ENCODE measurements at places on chromosomes 7 and 10.

GRCh38 chr7:106717955-106718871 is 57.3 kb upstream of the CCDC71L start:
- peak; percentile 75 for DNase-seq

- DNase-seq = no peak
Measured at GRCh38 chr10:96693431-96693830, 26.9 kb downstream of the PIK3AP1 start.

GRCh38 chr7:72152161-72153131 is 259.7 kb downstream of the CALN1 start:
- DNase-seq = no peak

DNA sequence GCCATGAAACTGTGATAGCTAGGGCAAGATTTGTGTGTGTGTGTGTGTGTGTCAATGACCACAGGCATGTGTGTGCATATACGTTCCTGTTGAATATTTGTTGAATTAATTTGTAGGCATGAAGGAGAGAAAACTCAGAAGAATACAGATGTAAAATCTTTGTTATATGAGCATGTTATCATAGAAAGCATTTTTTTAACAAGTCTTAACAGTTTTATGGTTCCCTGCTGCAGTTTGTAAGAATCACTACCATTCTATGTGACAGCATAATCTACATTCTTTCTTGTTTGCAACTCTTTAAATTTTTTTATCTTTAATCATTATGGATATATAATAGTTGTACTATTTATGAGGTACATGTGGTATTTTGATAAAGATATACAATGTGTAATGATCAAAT is 130.3 kb downstream of the CD36 start:
- DNase-seq = no peak

DNA sequence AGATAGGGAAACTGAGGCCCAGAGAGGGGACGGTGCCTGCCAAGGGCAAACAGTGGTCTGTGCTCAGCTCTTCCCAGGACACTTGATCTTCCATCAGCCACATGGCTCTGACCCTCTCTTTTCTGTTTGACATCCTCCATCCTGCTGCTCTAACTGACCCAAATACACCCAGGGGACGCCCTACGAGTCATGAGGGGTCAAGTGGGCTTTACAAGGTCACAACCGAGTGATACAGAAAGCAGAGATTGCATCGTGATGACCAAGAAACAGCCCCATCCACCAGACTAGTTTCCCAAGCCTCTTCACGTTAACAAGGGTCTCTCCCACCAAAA is 131.2 kb upstream of the UNC5B start:
- no peak for DNase-seq

DNA sequence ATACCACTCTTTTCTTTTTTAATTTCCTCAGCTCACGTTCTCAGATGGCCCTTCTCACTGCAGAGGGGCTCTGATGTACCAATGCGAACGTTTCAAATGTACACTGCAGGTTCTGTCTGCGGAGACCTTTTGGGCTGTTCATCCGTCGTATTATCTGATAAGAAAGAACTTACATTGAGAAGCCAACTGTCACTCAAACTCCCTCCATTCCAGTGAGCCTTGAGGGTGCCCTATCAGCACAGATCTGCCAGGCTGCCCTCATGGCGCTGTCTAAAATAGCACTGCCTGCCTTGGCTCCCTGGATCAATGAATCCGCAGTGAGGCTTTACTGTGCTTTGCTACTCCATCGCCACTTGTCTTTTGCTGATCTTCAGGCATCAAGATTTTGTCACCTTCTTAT is 61.8 kb downstream of the ARL5B start:
- DNase-seq = no peak

- DNase-seq = no peak
Measured at GRCh38 chr7:45495618-45496017, 78.5 kb upstream of the ADCY1 start.

DNA sequence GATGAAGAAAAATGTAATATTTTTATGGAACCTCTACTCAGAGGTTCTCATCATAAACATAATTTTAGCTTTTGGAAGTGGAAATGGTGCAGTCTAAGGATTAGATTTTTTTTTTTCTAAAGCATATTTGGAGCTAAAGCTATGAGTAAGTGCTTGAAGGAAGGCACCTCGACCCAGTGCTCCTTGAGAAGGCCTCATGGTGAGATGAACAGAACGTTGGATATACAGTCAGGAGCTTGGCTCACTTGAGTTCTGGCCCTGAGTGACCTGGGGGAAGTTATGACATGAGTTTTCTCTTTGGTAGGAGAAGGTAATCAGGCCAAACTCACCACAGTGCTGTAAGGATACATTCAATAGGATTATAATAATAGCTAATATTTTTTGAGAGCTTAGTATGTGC is 163.3 kb downstream of the JCAD start:
- no peak for DNase-seq

- DNase-seq = no peak
Measured at GRCh38 chr10:109891105-109891504, 32.2 kb downstream of the XPNPEP1 start.

DNA sequence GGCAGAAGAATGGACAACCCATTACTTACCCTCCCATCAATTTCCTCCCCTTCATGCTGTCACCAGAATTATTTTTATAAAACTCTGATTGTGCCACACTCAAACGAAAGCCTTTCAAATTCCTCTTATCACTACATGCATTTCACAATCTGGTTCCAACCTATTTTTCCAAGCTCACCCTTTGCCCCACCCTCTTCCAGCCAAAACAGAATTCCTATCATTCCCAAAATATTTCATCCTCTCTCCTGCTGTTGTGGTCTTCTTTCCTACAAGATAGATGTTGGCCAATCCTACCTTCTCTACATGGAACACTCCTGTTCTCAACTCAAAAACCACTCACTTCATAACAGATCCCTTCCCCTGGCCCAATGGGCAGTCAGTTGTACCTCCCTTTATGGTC is 111.5 kb downstream of the ELAPOR2 start:
- DNase-seq = no peak

GRCh38 chr7:132783824-132784223 is 207.6 kb upstream of the PLXNA4 start:
- no peak for DNase-seq

DNA sequence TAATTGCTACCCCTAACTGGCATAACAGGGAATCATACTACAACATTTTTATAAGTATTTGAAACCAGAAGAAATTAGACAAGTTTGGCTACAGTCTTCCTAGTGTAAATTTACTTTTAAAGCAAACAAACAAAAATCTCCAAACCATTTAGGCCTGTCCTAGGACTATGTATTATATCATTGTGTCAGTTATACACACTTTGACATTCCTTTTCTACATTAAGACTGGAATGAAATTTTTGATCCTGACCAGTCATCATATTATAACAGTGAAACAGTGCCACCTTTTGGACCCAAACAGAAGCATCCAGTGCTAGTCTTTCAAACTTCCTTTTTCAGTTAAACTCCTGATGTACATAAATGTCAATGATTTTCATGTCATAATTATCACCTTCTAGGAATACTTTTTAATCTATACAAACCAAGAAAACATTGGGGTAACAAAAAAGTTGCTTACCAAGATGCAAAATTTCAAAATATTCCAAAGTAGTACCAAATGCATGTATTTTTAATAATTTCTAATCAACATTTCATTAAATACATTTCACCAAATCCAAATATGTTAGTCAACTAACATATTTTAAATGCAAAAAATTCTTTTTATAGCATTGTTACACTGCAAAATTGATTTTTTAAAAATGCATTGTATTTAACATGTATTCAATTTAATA is 75.7 kb downstream of the IMMP2L start:
- no peak for DNase-seq

DNA sequence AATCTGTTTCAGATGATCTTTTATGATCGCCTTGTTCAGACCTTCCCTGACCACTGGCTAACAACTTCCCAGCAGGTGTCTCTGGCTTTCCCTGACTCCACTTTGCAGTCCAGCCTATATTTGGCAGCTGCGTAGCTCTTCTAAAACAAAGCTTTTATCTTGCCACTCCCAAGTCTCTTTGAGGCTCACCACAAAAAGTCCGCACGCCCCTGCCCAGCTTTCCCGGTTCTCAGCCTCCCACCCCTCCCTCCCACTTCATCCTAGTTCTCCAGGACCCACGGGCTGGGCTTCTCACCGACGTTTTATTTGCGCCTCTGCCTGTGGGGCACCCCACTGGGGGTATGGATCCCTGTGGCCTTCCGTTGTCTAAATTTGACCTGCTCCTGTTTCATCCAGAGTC is 58.9 kb upstream of the USP6NL start:
- DNase-seq = no peak

- DNase-seq = no peak
Measured at GRCh38 chr7:91462316-91462715, 198.1 kb downstream of the FZD1 start.

DNA sequence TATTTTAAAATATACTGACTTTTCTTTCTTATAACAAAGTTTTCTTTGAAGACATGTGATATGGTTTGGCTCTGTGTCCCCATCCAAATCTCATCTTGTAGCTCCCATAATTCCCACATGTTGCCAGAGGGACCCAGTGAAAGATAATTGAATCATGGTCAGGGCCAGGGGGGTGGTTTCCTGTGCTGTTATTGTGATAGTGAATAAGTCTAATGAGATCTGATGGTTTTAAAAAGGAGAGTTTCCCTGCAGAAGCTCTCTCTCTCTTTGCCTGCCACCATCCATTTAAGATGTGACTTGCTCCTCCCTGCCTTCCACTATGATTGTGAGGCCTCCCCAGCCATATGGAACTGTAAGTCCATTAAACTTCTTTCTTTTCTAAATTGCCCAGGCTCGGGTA is 768.1 kb downstream of the NRG3 start:
- DNase-seq = no peak

- peak; percentile 35 for DNase-seq
Measured at GRCh38 chr7:73703757-73704639, 15.5 kb downstream of the STX1A start.

- DNase-seq = no peak
Measured at GRCh38 chr10:68878496-68878895, 22.6 kb upstream of the DDX50 start.

- DNase-seq = no peak
Measured at GRCh38 chr10:44824607-44825006, 86.5 kb upstream of the TMEM72 start.

DNA sequence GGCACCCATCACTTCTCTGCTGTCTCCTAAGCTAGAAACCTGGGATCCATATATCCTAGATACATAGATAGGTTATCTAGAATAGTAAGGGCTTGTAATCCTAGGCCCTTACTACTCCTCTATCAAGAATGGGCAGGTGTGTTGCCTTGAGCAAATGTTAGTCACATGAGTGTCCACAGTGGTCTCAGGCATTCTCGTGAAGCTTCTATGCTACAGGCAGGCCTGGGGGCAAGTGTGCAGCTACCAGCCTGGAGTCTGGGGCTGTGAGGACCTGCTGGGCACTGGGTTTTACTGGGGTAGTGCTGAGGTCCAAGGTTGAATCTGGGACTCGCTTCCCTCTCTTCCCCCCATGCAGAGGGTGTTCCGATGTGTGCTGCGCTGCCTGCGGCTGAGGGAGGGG is 91.4 kb downstream of the ABCC2 start:
- DNase-seq = no peak

GRCh38 chr7:158829021-158829341 is 328 bp downstream of the ESYT2 start:
- DNase-seq = peak; percentile 60

GRCh38 chr10:96991313-96991841 is 159.3 kb downstream of the LCOR start:
- no peak for DNase-seq

GRCh38 chr7:6238309-6238925 is 34.0 kb downstream of the CYTH3 start:
- no peak for DNase-seq

DNA sequence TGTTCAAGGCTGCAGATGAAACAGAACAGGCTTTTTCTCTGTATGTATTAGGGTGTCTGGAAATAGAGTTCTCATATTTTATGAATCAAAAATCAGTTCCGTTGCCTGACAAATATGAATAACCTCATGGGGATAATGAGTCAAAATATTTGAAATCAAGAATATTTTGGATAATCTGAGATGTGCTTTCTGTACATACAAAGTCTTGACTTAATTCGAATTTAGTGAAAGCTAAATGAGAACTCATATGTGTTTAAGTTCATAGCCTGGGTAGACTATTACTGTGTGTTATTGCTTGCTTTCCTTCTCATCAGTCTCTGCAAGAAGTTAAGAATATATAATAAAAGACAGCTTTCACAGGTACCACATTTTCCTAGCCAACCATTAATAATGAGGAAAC is 689.0 kb downstream of the REEP3 start:
- DNase-seq = no peak

- no peak for DNase-seq
Measured at GRCh38 chr10:13883636-13884444, 297.1 kb downstream of the PRPF18 start.

DNA sequence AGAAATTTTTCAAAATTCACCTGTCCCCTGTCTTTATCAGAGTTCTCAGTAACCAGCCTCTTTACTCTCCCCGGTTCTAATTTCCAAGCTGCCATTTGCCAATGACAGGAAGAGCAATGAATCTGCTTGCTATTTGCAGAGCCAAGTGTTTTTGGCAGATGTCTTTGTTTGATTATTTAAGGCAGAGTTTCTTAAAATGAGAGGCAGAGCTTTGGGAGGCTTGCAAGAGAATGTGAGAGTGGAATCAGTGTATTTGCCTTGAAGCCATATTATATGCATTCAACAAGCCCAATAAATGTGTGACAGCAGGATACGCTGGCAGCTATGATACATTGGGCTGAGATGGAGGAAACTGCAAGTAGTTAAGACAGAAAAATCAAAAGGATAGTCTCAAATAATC is 196.5 kb downstream of the PHF14 start:
- no peak for DNase-seq

- DNase-seq = no peak
Measured at GRCh38 chr7:28191751-28192150, 11.2 kb upstream of the JAZF1 start.

- DNase-seq = no peak
Measured at GRCh38 chr10:36475746-36476145, 649.7 kb upstream of the ANKRD30A start.

DNA sequence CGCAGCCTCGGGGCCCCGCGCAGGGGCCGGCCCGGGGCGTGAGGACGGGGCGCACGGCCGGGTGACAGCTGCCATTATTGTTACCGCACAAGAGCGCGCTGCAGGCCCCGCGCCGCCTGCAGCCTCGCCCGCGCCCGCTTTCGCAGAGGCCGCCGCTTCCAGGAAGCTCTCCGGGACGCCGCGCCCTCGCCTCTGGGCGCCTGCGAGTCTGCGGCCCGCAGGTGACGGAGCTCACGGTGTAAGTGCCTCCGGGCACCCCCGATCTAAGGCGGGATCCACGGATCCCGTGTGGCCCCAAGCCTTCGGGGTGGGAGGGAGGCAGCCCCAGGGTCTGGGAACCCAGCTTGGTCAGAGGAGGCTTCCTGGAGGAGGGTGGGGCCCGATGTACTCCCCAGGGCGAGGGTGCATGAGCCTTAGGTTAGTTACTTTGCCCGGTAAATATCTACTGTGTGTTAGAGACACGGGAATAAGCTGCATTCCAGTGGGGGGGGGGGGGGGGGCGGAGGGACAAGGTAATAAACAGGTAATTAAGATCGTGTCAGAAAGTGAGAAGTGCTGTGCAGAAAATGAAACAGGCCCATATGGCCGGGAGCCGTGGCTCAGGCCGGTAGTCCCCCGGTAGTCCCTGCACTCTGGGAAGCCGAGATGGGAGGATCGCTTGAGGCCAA is 638 bp downstream of the IQCE start:
- DNase-seq = no peak

Measured in activated CD4-positive, alpha-beta T cell treated with anti-CD3 and anti-CD28 coated beads, Interleukin-2, amount 50 U/mL, for 4 hours (primary cell).